HS-27A (cell line): ENCODE measurements at places on chromosomes 3 and 15.

DNA sequence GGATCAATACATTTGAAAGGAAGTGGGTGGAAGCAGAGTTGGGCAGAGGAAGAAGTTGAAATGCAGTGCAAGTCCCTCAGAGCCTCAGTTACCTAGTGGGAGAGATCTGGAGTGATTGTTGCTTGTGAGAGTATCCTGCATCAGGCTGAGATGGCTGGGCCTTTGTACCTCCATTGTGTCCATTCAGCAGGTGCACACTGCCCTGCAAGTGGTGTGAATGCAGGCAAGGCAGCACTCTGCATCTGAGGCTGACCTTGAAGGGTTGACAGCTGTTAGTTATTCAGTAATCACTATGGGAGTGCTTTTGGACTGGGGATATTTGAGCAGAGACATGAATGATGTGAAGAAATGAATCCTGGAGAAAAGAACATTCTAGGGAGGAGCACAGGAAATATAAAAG is 25.2 kb downstream of the ATP6V1A start:
- no peak for DNase-seq

DNA sequence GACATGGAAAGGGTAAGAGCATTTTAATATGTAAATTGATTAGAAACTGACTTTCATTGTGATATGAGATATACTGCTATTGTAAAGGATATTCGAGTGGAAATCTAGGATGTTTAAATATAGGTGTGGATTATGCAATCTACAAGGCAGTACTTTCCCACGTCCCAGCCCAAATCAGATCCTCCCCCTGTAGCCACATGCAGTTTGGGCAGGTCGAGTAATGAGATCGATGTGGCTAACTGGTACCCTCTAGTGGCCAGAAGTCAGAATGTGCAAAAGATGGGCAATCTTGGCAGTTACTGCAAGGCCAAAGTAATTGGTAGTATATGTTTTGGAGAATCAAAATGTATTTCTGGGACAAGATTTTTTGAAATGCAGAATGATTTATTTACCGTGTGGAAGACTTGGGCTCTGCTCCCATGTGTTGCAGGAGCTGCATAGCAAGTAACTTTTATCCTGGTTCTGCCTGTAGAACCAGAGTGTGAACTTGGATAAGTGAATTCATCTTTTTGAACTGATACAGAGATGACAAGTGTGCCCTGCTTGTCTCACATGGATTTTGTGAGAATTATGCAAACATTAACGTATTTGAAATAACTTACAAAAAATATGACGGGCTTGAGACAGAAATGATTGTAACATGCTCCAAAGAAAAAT is 94.5 kb upstream of the ADAMTSL3 start:
- peak; percentile 45 for DNase-seq

GRCh38 chr3:181464033-181464694 is 247.6 kb upstream of the SOX2 start:
- DNase-seq, result no peak

DNA sequence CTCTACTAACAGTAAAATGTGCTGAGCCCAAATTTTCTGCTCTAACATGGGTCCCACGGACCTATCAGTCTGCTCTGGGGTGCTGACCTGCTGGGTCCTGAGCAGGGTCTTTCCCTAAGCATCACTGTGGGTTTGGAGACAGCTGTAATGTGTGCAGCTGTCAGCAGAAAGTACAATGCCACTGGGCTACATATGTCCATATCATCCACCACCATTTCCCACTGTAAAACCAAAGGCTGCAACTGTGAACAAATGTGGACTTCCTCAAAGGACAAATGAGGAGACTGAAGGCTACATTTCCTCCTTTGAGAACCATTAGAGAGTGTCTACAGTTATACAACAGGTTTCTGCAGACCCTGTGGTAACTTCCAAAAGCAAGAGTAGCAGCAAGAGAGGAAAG is 33.8 kb upstream of the IP6K2 start:
- DNase-seq, result no peak

- no peak for DNase-seq
Observed at GRCh38 chr3:133474251-133474801, 74.5 kb downstream of the BFSP2 start.

DNA sequence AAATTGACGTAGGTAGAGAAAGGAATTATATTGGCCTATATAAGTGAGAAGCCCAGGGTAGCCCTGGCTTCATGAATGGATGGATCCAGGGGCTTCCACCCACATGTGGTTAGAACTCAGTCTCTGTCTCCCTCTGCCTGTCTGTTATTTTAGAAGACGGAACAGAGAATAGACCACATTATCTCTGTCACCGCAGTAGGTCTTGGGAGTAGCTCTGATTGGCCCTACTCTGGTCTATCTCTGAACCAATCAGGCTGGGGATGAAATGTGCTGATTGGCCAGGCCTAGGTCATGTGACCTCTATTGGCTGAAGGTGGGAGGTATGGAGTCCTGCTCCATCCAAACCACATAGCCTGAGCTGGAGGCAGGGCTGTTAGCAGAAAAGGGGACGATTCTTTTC is 143.0 kb upstream of the PRR23C start:
- no peak for DNase-seq

GRCh38 chr15:72813345-72814004 is 29.9 kb upstream of the ADPGK start:
- DNase-seq, result no peak
